ENCODE measurements at places on chromosomes 12 and 14. TPM values are rescaled to one million over a fixed set of nuclear protein-coding genes. Genes with fewer than 3 reads are reported as not detected.

EIF4B gene
- 580 TPM for total RNA-seq

ADCY4 gene
- 0.23 TPM for total RNA-seq

PPP1R1A gene
- total RNA-seq = not detected

LHX5 gene
- total RNA-seq = 1.2 TPM

ETFBKMT gene
- 0.57 TPM for total RNA-seq

LMO3 gene
- 0.04 TPM for total RNA-seq

SERPINA5 gene
- total RNA-seq = not detected

DEPDC4 gene
- 0.62 TPM for total RNA-seq

ERP27 gene
- 0.19 TPM for total RNA-seq

AGAP2 gene
- total RNA-seq = 0.80 TPM

MANSC4 gene
- total RNA-seq = not detected

FOXM1 gene
- total RNA-seq = 46.7 TPM

FAM181A gene
- 0.80 TPM for total RNA-seq

MGST1 gene
- total RNA-seq = 209 TPM

OTOGL gene
- not detected for total RNA-seq

CLEC2D gene
- 0.19 TPM for total RNA-seq
